ENCODE measurements at places on chromosomes 1 and 21.
A peak's percentile ranks its signal among the peaks of the same experiment; 100 is the strongest.

GRCh38 chr1:30971496-30971895, 62.9 kb upstream of the SDC3 start:
- no peak for DNase-seq

- no peak for DNase-seq
These were observed 228.9 kb downstream of the TNR start for GRCh38 chr1:175514387-175514953.

DNA sequence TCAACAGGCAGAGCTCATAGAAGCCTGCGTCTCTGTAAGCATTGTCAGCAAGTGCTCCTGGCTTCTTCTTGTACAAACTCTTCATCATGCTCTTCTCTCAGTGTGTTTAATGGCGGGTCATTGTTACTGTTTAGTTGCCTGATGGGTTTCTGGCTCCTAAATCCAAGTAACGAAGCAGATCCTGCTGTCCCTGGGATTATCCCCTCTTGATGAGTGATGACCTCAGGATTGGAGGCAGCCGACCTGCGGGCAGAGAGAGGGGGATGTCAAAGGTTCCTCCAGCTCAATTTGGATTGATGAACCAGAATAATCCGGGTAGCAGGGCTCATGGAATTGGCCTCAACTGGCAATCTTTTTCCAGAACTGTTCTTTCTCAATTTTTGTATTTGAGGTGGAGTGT, 66.1 kb upstream of the BARHL2 start:
- no peak for DNase-seq

- DNase-seq, result peak; percentile 51
These were observed 131.7 kb downstream of the SYT2 start for GRCh38 chr1:202578565-202578964.

GRCh38 chr1:53899206-53899628, 5.2 kb downstream of the DIO1 start:
- peak; percentile 75 for DNase-seq

DNA sequence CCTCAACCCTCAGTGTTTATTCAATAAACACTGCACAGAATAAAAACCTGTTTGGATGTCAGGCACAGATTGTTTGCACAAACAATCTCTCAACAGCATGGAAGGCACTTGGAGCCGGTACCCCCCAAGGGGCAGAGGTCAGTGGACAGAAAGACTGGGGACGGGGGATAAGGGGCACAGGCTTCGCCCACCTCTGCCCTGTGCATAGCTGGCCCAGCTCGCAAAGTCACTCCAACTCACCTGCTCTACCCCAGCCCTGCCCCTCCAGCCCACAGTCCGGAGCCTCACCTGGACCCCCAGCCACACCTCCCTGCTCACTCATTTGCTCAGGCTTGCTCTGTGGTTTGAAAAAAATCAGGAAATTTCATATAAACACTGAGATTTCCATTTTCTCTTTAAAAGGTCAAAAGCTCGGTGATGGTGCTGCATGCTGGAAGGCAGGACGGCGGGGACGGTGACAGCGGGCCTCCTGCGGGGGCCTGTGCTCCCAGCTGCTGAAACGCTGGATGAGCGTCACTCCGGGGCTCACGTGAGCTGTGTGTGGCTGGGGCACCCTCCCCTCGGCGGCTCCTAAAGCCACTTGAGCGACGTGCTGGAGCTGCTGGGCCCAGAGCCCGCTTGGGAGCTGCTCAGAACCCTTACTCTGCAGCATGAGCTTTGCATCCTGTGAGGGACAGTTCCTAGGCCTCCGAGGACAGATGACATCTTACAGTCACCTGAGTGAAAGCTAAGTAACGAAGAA, 54.5 kb downstream of the PRDM15 start:
- no peak for DNase-seq

DNA sequence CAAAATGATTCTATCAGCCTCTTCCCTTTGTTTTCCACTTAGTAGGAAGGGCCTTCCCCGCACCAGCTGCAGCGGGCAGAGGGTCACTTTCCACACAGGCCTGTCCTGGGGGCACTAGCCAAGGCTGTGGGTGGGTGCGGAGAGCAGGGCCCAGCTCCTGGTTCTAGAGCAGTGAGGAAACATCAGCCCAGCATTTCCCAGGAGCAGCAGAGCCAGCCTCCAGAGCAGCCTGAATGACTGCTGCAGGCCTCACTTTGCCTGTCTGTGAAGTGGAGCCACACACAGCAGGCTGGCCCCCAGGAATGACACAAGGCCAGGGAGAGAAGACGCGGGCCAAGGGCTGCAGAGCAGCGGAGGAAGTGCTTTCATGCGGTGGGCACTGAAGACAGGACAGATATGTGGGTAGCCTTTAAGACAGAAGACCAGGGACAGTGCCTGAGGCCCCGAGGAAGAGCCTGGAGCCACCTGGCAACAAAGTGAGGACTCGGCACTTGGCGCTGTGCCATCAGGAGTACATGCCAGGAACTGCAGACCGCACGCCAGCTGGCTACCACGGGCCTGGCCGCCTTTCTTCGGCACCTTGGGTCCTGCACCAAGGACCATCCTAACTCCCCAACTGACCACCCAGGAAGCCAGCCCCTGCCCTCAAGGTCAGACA, 42.0 kb downstream of the ACOT7 start:
- no peak for DNase-seq

DNA sequence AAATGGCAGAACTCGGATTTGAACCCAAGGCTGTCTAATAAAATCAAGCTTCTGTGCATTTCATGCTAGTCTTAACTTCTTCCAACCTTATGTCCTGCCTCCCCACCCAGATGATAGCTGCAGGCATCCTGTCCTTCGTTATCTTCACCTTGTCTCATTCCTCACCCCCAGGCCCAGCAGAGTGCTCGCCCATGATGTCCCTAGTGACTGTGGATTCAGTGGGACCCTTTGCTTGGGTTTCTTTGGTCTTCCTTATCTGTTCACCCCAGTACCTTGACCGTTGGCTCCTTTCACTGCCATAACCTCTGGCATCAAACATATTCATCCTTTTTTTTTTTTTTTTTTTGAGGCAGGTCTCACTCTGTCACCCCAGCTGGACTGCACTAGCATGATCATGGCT, 5.6 kb upstream of the BSDC1 start:
- no peak for DNase-seq

- DNase-seq, result no peak
These were observed at the start of gene SKI for GRCh38 chr1:2228157-2228594. Gene SKI (plus strand): TSS chr1:2228319. CDS start chr1:2228767, 448 bp downstream.

GRCh38 chr1:209367061-209367772, 216.3 kb upstream of the CAMK1G start:
- DNase-seq, result peak; percentile 69

DNA sequence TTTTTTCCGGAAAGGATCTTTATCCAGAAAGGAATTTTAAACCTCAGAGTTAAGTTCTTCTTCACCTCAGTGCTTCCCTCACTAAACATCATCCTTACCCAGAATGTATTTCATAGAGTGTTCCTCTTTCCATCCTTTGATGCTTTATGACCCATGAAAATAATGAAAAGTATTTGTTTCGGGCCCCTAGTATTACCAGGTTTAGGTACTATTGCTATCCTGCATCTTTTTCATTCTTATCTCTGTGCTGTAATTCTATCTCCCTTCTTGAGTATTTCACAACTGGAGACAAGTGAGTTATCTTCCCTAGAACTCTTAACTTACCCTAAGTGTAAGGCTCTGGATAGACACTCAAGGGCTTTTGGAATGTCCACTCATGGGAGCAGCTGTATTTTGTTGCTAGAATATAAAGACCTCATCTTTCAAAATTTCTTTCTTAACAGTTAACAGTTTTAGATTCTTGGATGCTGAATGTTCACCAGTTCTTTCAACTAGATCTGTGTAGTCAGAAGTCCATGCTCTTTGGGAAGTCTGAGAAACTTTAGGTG, 26.2 kb downstream of the UCK2 start:
- no peak for DNase-seq

- no peak for DNase-seq
These were observed 47.7 kb upstream of the C8B start for GRCh38 chr1:57013522-57013921.

- peak; percentile 50 for DNase-seq
These were observed 1.8 kb downstream of the FHL3 start for GRCh38 chr1:38003261-38004250.

DNA sequence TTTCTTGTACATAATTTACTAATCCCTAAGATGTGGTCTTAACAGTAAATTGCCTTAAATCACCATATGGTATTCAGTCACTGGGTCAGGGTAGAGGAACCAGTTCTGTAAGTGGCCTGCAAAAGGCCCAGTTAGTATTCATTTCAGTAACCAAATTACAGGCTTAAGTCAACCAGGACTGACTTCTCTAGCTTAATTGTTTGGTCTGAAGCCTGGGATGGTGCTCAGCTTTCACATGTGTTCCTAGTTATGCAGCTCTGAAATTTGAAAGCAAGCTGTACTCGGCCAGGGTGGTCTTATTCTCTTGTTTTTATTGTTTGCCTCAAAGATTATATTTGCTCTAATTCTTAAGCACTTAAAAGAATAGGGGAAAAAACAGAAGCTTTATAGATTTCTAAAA, 144.6 kb downstream of the MAGI3 start:
- DNase-seq, result peak; percentile 64

DNA sequence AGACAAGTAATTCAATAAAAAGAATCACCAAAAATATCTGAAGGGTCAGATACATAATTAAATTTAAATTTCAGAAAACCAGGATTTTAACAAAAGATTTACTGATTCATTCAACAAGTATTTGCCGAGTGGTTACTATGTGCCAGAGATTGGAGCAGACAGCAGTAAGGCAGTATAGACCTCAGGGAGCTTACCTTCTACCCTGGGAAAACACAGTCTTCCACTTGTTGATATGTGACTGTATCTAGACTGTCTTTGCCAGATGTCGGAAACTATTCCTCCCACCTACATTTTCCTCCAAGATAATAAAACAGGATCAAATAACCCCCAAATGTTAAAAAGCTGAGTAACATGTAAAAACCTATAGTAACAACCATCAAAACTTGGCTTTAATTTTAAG, 6.2 kb downstream of the HNRNPR start:
- peak; percentile 21 for DNase-seq

Measured in fibroblast of mammary gland (primary cell).